ENCODE measurements at places on chromosomes 3 and 15. TPM values are rescaled to one million over a fixed set of nuclear protein-coding genes. Genes with fewer than 3 reads are reported as not detected.

The GP9 gene
- total RNA-seq, result not detected

The C3orf70 gene
- total RNA-seq, result 0.42 TPM

The OXSR1 gene
- total RNA-seq, result 24.4 TPM

The ALDH1L1 gene
- 1.3 TPM for total RNA-seq

The KATNBL1 gene
- 39.5 TPM for total RNA-seq

The LTK gene
- 2.6 TPM for total RNA-seq

The P2RY12 gene
- total RNA-seq, result not detected

The ARHGEF26 gene
- total RNA-seq, result 4.0 TPM

The LRRC2 gene
- total RNA-seq, result 0.77 TPM

The ITIH4 gene
- 2.9 TPM for total RNA-seq

Data from cardiac muscle cell (in vitro differentiated cells and primary cell).